Stimulated activated CD8-positive, alpha-beta memory T cell treated with anti-CD3 and anti-CD28 coated beads, Interleukin-2, amount 100 ng/mL, for 1 hour (primary cell): ENCODE measurements at places on chromosomes 5 and 9.
A peak's percentile ranks its signal among the peaks of the same experiment; 100 is the strongest.

DNA sequence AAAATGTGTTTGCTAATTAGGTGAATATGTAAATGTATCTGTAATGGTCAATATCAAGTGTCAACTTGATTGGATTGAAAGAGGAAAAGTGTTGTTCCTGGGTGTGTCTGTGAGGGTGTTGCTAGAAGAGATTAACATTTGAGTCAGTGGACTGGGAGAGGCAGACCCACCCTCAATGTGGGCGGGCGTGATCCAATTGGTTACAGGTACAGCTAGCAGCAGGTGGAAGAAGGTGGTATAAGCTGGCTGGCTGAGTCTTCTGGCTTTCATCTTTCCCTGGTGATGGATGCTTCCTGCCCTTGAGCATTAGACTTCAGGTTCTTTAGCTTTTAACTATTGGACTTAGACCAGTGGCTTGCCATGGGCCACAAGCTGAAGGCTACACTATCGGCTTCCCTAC, 779.0 kb upstream of the CTNND2 start:
- DNase-seq = no peak

GRCh38 chr5:60020457-60020856, 126.9 kb upstream of the PDE4D start:
- DNase-seq = no peak

GRCh38 chr5:85000671-85001070, 616.0 kb upstream of the EDIL3 start:
- DNase-seq = no peak

- no peak for DNase-seq
Measured at GRCh38 chr9:21680590-21680989, 121.8 kb upstream of the MTAP start.

DNA sequence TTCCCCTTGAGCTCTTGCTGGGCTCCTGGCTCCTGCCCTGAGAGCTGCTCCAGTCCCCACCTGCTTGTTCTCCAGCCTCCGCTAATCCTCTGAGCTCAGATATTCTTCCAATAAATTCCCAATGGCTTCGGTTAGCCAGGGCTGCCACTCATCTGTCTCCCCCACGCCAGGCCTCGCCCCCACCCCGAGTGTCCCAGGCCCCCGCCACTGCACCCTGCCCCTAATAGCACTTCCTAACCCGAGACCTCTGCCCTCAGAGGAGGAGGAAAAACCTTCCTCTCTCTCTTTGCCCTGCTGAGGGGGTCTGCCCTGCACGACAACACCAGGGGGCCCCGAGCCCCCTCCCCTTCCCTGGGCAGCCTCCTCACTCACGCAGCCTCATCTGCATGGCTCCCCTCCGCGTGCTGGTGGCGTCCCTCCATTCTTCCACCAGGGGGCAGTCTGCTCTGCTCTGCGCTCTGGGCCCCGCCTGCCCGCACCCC, 5.4 kb upstream of the LCN15 start:
- peak; percentile 21 for DNase-seq

- DNase-seq = no peak
Measured at GRCh38 chr9:101468116-101468515, 32.5 kb upstream of the ALDOB start.

DNA sequence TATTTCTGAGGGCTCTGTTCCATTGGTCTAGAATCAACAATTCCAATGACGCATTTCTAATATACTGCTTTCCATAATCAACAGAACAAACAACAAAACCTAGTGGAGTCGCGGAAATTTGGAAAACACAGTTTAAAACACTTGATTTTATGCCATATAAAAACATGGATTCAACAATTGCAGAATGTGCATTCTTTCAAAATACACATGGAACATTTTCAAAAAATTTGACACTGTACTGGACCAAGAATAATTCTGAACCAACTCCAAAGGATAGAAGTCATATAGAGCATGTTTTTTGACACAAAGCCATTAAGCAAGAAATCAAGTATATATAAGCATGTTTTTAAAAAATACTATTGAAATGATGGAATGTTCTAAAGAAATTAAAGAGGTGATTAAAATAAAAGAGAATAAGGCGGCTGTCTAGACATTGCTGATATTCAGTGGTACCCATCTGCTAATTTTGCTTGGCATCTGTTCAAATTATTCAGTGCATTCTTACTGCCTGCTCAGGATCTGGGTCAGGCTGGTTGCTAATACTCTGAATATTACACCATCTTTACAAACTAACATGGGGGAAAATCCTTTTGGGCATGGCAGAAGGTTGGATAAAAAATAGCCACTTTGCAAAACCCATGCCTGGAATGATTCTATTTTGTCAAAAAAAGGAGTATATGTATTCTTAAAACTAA, 221.3 kb downstream of the NPR3 start:
- DNase-seq = no peak

- DNase-seq = no peak
Measured at GRCh38 chr9:32955655-32956478, 45.6 kb downstream of the APTX start.

- DNase-seq = no peak
Measured at GRCh38 chr5:76081811-76082771, 1.1 kb upstream of the SV2C start.

DNA sequence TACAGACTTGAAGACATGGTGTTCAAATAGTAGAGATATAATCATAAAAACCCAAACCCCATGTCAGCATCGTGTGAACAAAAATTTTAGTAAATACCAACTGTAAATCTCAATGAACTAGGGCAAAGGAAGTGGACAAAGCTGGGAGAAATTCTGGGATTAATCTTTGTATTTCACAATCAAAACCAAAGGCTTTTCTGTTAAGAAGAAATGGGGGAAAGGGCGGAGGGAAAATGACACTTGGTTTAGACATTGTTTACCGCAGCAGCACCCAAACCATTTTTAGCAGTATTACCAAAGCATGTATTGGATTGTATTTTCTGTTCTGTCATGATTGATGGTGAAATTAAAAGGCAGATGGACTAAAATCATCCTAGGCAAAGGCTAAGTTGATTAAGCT, 134.2 kb upstream of the PRSS3 start:
- DNase-seq = no peak

- DNase-seq = no peak
Measured at GRCh38 chr5:121273833-121274433, 577.7 kb upstream of the FTMT start.

DNA sequence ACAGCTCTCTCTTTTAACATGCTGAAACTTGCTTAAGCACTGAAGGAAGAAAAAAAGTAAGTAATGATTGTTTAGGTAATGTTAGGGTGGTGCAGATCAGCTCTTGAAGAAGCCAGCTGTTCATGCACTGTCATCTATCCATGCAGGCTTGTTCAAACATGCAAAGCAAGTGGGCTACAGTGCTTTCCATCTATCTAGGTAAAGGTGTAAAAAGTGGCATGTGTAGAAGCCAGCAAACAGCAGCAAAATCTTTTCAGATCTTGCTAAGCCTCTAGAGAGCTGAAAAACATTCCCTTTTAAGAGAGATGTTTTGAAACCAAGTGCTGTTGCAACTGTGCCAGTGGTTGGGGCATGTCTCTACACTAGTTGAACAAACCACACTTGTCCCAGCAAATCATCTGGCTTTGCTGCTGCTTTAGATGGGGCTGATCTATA, 214.4 kb downstream of the EFNA5 start:
- DNase-seq = no peak

DNA sequence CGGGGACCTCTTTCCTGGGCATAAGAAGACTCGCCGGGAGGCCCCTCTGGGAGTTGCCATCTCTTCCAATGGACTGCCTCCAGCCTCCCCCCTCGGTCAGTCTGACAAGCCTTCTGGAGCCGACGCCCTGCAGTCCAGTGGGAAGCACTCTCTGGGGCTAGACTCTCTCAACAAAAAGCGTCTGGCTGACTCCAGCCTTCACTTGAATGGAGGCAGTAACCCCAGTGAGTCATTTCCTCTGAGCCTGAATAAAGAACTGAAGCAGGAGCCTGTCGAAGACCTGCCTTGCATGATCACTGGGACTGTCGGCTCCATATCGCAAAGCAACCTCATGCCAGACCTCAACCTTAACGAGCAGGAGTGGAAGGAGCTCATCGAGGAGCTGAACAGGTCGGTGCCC, 28.4 kb upstream of the LTC4S start:
- no peak for DNase-seq

DNA sequence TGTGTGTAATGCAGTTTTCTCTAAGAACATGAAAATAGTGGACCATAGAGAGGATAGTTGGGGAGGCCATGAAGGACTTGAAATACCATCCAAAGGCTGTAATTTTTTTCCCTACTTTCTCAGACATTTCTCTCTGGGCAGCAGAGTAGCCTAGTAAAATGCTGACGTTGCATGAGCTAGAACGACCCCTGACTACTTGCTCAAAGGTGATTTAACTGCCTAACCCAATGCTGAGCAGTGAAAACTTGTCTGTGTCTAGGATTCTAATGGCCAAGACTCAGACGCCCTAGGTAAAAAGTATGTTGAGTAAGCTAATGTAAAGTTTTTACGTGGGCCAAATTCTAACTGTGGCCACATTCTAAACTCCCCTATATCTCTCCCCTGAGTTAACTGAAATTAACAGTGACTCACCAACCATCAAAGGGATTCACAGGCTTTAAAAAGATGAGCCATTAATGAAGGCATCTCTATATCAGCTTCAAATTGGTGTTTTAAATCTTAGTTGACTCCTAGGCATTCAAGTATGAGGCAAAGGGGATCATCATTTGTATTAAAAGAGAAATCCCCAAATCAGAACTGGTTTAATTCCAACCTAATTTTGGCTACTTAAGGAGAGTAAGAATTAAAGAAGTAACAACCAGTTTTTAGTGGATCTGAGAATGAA, 121.0 kb upstream of the GAS1 start:
- no peak for DNase-seq

- no peak for DNase-seq
Measured at GRCh38 chr5:61262080-61262479, 70.0 kb upstream of the ZSWIM6 start.

- DNase-seq = no peak
Measured at GRCh38 chr5:154133591-154133990, 56.9 kb upstream of the GALNT10 start.

- no peak for DNase-seq
Measured at GRCh38 chr5:143892908-143893307, 80.9 kb downstream of the HMHB1 start.

DNA sequence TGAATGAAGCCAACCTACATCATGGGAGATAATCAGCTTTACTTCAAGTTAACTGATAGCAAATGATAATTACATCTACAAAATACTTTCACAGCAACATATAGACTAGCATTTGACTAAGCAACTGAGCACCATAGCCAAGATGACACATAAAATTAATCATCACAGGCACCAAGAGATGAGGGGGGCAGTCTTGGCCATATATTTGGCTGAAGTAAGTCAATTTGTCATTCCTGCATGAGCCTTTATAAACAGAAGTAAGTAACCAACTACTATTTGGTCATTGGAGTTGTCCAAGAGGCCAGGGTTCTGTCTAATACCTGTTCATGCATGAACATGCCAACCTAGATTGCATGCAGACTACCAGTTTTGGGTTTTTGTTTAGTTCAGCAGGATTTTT, 53.6 kb downstream of the PDCD1LG2 start:
- no peak for DNase-seq

- DNase-seq = no peak
Measured at GRCh38 chr5:134115806-134116175, 1.3 kb downstream of the TCF7 start.

GRCh38 chr9:106835840-106836239, 27.1 kb upstream of the ZNF462 start:
- no peak for DNase-seq

DNA sequence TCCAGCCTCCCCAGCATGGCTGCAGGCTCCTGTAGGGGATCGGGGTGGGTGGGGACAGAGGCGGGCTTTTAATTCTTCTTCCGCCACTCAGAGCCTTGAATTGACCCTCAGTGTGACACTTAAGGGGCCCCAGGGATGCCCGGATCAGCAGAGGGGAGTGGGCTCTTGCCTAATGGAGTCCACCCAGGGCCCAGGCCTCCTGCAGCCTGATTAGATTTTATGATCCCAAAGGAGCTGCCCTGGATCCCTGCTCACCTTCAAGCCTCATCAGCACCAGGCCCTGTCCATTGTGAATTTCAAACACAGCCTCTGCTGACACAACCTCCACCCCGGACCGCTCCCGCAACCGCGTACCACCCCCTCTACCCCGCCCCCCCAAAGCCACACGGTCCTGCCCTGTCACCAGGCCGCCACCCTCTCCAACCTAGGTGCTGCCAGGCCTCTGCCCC, 214.1 kb upstream of the IER5L start:
- no peak for DNase-seq

DNA sequence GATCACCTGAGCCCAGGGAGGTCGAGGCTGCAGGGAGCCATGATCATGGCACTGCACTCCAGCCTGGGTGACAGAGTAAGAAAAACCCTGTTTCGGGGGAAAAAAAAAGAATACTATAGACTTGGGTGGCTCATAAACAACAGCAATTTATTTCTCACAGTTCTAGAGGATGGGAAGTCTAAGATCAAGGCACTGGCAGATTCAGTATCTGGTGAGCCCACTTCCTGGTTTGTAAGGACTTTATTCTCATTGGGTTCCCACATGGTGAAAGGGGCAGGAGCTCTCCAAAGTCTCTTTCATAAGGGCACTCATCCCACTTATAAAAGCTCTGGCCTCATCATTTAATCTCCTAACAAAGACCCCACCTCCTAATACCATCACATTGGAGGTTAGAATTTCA, 8.7 kb downstream of the HINT1 start:
- no peak for DNase-seq

DNA sequence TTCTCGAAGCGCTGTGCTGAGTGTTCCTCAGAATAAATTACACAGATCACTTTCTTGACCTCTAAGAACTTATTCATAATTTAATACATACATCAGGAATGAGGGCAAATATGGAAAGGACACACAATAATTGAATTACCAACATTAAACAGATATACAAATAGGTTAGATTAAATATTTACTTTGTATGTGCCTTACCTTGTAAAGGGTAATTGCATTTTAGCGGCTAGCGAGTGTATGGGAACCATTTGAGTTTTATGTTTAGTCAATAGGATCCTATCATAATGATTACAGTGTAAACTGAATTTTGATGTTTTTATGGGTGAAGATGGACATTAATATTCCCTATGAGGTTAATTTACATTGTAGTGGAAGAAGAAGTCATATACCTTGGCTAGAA, 1187.1 kb upstream of the WWC1 start:
- DNase-seq = no peak

- DNase-seq = no peak
Measured at GRCh38 chr5:9498541-9499497, 47.1 kb downstream of the SEMA5A start.

DNA sequence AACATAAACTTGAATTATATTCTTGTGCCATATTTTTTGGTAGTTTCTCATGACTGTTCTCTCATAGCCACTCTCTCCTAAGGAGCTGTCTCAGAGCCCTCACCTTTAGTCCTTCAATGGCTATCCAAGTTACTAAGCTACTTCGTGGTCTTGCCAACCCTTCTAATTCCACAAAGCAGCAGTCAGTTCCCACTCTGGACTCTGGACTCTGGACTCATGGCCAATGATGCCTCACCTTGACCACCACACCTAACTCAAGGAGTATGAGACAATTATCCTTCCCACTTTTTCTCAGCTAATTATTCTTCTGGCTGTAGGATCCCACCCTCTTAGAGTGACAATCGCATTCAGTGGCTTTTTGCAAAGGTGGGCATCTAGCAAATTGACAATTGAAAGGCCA, 42.2 kb downstream of the TUSC1 start:
- no peak for DNase-seq
